ENCODE measurements at places on chromosomes 7 and 10.

DNA sequence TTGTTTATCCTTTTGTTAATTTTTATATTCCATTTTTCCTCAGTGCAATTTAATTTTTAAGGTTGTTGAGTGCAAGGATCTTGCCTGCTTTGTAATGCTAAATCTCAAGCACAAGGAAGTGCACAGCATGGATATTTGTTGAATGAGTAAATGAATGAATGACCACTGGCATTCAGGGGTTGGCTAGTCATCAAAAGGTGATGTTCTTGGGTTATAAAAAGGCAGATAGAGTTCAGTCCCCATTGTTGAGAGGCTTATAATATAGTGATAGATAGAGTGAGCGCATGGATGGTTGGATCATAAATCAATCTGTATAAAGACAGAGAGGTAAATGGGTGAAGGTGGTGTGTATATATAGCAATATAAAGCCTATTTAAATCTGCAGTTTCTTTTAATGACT, 193.2 kb upstream of the KLF6 start:
- DNase-seq = no peak

GRCh38 chr10:24259365-24260130, 50.6 kb downstream of the KIAA1217 start:
- no peak for DNase-seq

- DNase-seq = no peak
These were observed 358.1 kb downstream of the FRMD4A start for GRCh38 chr10:13972609-13973008.

GRCh38 chr7:139673230-139673629, 104.6 kb downstream of the HIPK2 start:
- no peak for DNase-seq

- DNase-seq = no peak
These were observed 69.3 kb downstream of the ALOX5 start for GRCh38 chr10:45443101-45444009.

GRCh38 chr7:778271-778967, 51.3 kb upstream of the PRKAR1B start:
- no peak for DNase-seq

DNA sequence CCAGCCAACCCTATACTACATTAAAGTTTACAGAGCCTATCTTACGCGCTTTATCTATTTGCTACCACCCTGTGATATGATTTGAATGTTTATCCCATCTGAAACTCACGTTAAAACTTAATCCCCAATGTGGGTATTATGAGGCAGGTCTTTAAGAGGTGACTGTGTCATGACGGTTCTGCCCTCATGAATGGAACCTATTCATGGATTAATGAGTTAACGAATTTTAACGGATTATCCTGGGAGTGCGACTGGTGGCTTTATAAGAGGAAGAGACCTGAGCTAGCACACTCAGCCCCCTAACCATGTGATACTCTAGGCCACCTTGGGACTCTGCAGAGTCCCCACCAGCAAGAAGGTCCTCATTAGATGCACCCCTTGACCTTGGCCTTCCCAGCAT, 37.8 kb downstream of the SRPK2 start:
- no peak for DNase-seq

DNA sequence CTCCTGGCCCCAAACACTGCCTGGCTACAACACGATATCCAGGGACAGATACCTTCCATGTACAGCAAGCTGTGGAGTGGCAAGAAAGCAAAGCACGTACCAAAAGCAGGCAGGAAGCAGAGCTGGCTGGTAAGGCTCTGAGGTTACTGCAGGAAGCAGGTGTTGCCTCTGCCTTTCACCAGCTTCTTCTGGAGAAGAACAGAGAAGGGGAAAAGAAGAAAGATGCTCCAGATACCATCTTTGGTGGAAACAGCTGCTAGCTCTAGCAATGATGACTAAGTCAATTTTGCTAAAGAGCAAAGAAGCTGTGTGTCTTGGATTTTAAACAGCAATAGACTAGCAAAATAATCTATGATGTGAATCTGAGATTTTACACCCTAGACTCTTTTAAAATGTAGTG, 34.9 kb upstream of the PRSS1 start:
- DNase-seq = no peak

GRCh38 chr7:13727279-13727678, 262.2 kb downstream of the ETV1 start:
- no peak for DNase-seq

Measured in muscle of arm (tissue), 14 donors.